T-cell (primary cell): ENCODE measurements at places on chromosomes 12 and 14. TPM values are rescaled to one million over a fixed set of nuclear protein-coding genes. Genes with fewer than 3 reads are reported as not detected.

GRCh38 chr12:73390261-73390660, 1118.1 kb downstream of the TRHDE start:
- H3K4me1 ChIP-seq = no peaks in the 10 kb centered on the region
- H3K27ac ChIP-seq = no peak overlapping the region
- no peak for DNase-seq
- no peaks in the 10 kb centered on the region for H3K36me3 ChIP-seq

DNA sequence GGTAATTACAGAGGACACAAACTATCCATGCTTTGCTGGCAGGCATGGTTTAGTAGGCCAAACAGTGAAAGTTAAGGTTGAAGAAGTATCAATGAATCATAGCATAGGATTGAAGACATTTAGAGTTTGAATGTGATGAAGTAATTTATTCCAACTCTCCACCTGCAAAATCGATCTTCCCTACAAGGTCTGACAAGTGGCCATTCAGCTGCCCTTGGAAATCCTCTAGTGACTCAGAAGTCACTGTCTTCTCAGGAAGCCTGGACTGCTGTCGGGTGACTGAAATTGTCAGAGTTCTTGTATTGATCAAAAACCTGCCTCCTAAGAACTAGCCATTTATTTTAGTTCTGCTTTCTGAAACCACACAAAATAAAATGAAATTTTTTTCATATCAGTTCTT, 17.7 kb upstream of the STXBP6 start:
- no peaks in the 10 kb centered on the region for H3K4me1 ChIP-seq
- peaks cover 2% of the 10 kb centered on the region for H3K27me3 ChIP-seq
- no peak overlapping the region for H3K27ac ChIP-seq
- H3K4me3 ChIP-seq = no peak overlapping the region
- no peak for DNase-seq

DNA sequence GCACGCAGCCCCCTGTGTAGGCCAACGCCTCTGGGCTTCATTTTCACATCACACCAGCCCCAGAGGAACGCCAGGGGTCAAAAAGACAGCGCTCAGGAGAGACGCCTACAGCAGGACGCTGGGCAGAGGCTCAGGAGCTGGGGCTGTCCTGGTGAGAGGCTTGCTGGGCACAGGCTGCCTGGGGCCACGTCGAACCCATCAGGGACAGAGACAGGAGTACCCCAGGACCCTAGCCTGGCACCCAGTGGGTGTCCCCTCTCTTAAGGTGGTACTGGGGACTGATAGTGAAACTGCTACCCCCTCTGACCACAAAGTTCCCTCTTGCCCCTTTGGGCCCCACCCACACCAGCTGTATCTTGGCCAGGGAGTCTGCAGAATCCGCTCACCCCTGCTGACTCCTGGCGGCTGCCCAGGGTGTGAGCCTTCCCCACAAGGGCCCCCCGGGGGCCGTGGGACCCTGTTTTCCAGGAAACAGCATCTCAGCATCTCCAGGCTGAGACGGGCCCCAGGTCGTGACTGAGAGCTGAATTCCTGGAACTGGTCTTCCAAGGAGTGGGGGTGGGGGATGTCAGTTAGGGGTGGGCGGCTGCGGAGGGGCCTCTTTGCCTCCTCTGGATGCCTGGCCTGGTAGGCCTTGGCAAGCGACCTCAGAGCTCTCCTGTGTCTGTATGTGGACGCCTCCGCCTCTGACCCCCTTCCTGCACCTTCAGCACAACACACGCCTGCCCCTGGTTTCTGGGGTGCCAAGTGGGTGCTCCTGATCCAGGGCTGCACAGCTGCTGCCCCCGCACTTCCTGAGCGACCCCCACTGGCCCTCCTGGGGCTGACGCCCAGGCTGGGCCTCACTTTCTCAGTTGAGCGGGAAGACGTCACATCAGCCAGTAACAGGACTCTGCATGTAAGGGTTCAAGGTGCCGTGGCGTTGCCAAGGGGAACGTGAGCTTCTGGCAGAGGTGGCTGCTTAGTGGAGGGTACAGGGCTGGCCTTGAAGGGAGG, 321.9 kb upstream of the RTL1 start:
- no peaks in the 10 kb centered on the region for H3K36me3 ChIP-seq
- H3K4me3 ChIP-seq = no peak overlapping the region
- no peak overlapping the region for H3K27ac ChIP-seq

DNA sequence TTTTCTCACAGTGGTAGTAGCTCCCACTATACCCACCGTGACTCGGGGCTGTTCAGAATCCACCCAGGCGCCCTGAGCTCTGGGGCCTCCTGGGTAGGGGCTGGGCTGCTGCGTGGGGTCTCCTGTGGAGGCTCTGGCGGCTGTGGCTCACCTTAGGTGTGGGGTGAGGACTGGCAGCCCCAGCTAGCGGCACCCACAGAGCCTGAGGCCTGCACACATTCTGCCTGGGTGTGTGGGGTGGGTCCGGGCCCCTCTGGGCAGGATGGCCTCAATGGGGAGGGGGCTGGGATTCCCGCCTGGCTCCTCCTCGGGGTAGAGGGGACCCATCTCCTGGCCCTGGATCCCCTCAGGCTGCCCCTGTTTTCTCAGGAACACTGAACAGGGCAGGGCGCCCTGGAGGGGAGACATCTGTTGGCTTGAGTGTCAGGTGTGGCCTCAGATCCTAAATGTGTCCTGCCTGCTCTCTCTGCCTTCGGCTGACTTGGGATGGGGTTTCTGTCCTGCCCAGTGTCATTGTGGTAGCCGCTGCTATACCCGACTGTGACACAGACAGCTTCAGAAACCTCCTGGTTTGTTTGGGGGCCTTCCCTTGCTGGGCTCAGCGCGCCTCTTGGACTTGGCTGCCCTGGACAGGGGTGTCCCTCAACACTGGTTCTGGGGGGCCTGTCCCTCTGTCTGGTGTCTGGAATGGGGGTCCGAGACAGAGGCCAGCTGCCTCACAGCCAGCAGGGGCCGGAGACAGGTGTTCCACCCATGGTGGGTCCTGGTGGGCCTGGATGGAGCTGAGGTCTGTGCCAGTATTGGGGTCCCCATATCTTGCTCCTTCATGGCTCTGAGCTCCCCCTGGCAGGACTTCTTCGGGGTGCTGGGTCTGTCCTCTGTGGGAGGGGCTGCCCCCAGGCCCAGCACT, 354.9 kb downstream of the TMEM121 start:
- DNase-seq = peak; percentile 9
- H3K4me3 ChIP-seq = no peak overlapping the region
- no peaks in the 10 kb centered on the region for H3K36me3 ChIP-seq
- no peaks in the 10 kb centered on the region for H3K27me3 ChIP-seq

Gene COL2A1
- not detected for total RNA-seq

Gene CCDC184
- total RNA-seq = 5.3 TPM
